Small intestine (tissue), 16 donors: ENCODE measurements at places on chromosomes 4 and X.

DNA sequence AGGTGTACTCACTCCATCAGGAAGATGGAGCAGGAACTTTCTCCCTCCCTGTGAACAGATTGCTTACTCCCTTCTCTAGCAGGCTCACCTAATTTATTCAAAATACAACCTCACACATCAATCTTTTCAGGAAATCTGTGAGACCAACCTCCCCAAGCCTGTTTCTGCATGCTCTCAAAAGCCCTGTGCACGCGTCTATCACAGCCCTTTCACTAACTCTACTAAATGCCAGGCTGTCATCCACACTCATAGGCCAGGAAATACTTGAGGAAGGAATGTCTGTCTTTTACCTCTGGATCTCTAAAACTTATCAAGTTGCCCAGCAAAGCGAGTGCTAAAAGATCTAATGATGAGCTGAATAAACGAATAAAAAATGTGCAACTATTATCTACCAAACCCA lies 11.2 kb downstream of the CAMK2D start:
- DNase-seq: no peak

DNA sequence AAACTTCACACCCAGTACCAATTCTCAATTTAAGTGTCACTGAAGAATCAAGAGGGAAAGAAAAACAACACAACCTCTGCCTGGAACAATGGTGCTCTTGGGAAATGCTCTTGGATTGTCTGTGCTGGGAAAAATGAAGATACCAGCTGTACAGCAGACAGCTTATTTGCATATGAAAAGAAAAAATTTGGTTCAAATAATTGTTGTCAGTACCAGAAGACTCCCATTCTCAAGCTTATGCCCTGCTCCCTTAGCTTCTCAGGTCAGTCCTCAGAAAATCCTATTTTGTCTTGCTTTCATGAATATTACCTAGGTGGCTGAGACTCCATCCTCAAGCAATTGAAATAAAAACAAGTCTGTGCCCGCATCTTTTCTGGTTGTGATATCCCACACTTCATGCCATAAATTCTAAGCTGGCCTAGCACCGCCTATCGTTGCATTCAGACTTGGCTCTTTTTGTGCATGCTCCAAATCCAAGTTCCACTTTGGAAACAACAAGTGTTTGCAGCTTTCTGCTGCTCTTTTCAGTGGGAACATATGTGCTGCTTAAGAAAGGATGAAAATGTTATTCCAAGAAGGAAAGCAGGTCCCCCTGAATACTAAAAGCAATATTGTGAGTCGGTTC lies 431.6 kb downstream of the INPP4B start:
- no peak for DNase-seq

DNA sequence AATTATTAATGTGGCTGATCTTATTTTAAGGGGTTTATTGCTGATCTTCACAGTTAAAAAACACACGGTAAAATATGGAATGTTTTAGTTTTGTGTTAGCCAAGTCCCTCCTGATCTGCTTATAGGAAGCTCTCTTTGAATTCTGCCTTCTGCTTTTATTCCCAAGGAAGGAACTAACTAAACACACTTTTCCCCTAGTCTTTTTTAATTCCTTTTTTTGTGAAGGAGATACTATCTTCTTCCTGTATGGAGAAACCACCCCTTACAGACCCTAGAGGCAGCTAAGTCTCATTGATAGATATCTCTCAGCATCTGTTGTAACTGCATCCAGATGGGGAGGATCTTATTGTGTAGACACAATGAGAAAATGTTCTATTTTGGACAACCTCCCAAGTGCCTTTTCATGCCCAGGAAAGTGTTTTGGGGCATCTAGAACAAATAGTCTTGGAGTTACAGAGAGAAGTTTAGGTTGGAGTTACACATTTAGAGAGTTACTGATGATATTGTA lies 64.4 kb downstream of the AFF1 start:
- no peak for DNase-seq

DNA sequence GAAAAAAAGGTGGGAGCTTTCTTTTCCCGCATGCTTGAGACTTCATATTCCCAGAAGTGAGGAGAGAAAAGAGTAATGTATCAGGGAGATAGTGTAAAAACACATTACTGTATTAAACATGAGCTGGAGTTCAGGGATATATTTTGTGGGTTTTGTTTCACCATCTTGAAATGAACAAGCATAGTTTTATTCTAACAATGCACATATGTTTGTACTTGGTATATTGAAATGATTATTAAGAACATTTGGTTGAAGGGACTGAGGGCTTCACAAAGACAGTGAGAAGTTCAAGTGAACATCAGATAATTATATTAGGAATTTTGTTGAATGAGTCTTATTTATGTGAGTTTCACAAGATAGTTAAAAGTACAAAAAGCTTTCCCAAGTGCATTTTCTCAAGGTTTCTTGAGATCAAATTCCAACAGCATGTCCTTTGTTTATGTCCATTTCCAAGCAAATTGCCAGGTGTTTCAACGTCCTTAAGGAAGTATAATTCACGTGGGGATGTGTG lies 368.8 kb downstream of the ANKRD50 start:
- no peak for DNase-seq

DNA sequence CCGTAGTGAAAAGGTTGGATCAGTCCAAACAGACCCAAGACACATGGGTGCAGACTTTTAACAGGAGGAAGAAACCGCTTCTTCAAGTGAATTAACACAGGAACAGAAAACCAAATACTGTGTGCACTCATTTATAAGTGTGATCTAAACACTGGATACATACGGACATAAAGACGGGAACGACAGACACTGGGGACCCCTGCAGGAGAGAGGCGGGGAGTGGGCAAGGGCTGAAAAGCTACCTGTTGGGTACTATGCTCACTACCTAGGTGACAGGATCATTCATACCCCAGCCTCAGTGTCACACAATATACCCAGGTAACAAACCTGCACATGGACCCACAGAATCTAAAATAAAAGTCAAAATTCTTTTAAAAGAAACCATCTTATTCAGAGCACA lies 326.0 kb upstream of the NOCT start:
- no peak for DNase-seq

- DNase-seq: no peak
Observed at GRCh38 chr4:158664806-158665205, 6.9 kb downstream of the C4orf46 start.

DNA sequence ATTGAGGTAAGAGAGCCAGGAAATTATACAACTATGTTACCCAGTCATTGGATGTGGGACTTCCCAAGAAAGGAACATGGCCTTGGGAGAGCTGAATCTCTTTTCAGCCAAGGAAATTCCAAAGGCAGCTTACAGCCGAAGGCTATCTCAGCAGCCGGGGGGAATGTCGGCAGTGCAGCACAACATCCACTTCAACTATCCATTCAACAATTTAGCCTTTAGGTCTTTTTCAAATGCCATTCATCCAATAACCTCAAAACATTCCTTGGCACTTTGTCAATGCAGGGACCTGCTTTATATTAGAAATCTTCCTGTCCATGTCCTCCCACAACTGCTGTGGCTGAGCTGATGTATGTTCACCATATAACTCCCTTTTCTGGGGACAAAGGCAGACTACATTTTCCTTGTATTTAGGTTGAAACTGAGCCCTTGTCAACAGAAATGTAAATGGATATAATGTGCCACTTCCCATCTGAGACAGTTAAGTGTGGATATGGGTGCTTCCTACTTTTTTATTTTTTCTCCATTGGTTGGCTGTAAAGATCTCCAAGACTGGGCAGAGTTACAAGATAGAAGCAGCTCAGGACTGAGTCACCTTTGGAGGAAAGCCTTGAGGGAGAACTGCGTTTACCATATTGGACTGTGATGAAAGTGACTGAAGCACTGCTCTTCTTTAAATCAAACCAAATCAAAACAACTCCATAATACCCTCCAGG lies 94.8 kb downstream of the GPRIN3 start:
- no peak for DNase-seq

GRCh38 chrX:118350706-118351105 lies 4.8 kb downstream of the WDR44 start:
- DNase-seq: no peak

- no peak for DNase-seq
Observed at GRCh38 chrX:18075603-18076002, 145.1 kb downstream of the BEND2 start.

DNA sequence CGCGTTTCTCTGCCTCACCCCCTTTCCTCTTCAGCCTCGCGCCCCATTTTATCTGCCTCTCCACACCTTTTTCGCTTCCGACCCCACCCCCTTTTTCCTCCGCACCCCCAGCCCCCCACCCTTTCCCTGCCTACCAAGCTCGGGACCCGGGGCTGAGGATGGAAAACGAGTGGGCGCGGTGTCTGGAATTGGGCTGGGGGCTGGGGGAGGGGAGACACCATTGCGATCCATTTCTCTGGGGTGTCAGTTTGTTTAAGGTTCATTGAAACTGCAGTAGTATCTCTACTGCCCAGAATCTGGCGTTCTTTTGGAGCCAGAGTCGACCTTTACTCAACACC lies 707 bp downstream of the SLC9A6 start:
- DNase-seq: no peak

GRCh38 chr4:156378033-156378665 lies 424.5 kb upstream of the CTSO start:
- no peak for DNase-seq

DNA sequence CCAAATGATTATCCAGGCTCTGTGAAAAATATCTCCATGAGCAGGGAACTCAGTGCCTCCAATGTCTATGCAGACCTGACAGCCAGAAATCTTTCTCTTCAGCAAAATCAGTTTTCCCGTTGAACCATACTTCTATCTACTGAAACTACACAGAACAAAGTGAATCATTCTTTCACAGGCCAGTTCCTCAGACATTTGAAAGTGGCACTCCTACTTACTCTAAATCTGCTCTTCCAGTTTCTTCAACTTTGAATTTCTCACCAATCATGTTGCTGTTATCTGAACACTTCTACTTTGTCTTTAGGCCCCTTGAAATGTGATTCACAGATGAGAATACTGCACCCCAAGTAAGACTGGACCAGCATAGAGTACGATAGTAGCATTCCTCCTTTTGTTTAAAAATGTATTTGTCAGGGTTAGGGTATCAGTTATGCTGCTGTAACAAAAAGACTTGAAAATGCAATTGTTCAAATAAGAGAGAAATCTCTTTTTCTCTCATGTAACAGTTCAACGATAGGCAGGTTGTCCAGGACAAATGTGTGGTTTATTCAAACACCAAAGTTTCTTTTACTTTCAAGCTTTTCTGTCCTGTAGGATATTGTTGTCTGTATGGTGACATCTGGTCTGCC lies 210.6 kb upstream of the KLF3 start:
- no peak for DNase-seq

DNA sequence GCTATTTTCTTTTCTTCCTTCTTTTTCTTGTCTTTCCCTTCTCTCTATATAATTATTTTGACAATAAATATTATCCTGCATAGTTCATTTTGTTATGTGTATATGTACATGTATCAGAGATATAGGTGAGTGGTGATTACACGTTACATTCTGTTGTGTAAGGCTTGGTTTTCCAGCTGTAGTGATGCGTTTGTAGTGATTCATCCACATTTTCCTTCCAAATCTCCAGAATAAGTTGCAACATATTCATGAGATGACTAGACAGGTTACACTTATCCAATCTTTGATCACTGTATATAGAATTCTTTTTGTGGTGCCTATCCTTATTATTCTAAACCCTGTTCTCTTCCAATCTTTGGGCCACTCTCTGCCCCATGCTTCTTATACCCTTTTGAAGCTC lies 540.2 kb downstream of the GBA3 start:
- DNase-seq: no peak

GRCh38 chr4:1573830-1574459 lies 110.2 kb downstream of the FAM53A start:
- DNase-seq: no peak

- peak; percentile 40 for DNase-seq
Observed at GRCh38 chrX:54422168-54422567, 18.0 kb upstream of the TSR2 start.

DNA sequence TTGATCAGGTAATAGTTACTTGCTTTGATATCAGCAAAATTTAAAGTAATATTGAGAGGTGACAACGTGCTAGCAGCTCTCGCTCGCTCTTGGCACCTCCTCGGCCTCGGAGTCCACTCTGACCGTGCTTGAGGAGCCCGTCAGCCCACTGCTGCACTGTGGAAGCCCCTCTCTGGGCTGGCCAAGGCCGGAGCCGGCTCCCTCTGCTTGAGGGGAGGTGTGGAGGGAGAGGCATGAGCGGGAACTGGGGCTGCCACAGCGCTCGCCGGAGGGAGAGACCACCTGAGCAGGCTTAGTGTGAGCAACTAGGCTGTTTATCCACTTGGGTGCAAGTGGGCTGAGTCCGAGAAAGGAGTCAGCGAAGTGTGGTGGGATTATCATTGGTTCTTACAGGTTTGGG lies 455.7 kb upstream of the PCDH7 start:
- no peak for DNase-seq

GRCh38 chr4:143575331-143575730 lies 61.8 kb downstream of the SMARCA5 start:
- DNase-seq: no peak

- DNase-seq: peak; percentile 60
Observed at GRCh38 chr4:75745161-75745560, 20.8 kb downstream of the USO1 start.

GRCh38 chrX:110341189-110342035 lies 17.2 kb upstream of the RTL9 start:
- DNase-seq: no peak
